ENCODE measurements at places on chromosomes 7 and 10.
A peak's percentile ranks its signal among the peaks of the same experiment; 100 is the strongest.

DNA sequence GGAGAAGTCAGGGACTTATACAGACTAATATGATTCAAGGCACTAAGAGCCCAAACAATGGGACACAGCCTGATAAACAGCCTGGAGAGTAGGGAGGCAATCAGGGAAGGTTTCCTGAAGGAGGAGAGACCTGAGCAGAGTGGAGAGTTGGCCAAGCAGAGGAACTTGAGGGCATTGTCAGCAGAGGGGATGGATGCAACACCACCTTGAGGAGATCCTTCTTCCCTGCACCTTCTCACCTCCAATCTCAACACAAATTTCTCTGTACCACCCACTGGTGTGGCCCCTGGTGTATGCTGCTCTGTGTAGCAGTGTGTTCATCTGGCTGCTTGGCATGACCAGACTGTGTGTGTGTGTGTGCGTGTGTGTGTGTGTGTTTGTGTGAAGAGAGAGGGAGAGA, 146.2 kb downstream of the WDR11 start:
- DNase-seq: no peak

GRCh38 chr10:14751921-14752320, 22.8 kb downstream of the FAM107B start:
- no peak for DNase-seq

GRCh38 chr7:120553491-120553890, 280.5 kb downstream of the KCND2 start:
- no peak for DNase-seq

GRCh38 chr10:131858118-131858515, 42.7 kb upstream of the PPP2R2D start:
- DNase-seq: no peak

- DNase-seq: no peak
Measured at GRCh38 chr7:76282344-76283253, 19.9 kb upstream of the HSPB1 start.

DNA sequence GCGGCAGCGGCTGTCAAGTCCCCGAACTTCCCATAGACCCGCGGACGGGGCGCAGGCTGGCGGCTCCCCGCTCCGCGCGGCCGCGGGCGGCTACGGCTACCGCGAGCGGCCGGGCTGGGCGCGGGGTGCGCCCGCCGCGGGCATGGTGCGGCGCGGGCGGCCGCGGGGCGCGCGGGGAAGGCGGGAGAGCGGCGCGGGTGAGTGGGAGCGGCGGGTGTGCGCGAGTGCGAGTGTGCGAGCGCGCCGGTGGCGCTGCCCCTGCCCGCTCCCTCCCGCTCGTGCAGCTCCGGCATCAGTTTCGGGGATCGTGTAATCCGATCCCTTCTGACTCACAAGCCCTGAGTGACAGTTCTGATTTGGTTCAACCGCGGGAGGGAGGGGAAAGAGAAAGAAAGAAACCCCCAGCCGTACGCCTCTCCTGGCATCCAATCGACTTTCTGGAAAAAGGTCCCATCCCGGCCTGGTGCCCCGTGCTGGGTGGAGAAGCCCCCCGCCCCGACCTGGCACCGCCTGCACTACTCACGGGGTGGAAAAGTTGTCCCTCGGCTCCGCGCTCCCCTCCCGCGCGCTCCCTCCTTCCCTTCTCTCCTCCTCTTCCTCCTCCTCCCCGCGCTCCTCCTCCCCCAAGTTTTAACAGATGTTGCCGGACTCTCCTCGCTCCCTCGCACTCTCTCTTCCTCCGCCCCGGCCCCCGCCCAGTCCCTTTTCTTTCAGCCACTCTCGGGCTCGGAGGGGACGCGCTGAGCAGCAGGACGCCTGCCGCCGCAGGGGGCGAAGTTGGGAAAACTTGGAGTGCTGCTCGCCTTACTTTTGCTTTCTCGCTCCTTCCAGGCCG, at the start of gene GLI3:
TSS of gene GLI3 (minus strand) at position 234 of the 835 bp plus-strand sequence. CDS start 13,956 bp downstream, outside the sequence.
- DNase-seq: no peak

DNA sequence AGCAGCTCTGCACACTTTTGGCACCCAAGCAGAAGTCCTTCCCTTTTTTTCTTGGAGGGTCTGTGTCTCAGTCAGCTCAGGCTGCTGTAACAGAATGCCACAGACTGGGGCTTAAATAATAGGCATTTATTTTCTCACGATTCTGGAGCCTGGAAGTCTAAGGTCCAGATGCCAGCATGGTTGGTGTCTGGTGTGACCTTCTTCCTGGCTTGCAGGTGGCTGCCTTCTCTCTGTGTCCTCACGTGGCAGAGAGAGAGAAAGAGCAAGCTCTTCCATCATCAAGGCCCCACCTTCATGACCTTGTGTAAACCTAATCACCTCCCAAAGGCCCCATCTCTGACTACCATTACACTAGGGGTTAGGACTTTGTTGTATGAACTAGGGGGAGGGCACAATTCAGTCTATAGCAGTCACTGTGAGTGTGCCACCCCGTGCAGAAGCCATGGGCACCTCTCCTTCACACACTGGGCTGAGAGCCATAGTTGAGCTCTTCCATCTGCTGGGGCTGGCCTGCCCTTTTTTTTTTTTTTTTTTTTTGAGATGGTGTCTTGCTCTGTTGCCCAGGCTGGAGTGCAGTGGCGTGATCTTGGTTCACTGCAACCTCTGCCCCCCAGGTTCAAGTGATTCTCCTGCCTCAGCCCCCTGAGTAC, 80.3 kb downstream of the OAT start:
- no peak for DNase-seq

- no peak for DNase-seq
Measured at GRCh38 chr7:11830582-11831155, 1.3 kb downstream of the THSD7A start.

DNA sequence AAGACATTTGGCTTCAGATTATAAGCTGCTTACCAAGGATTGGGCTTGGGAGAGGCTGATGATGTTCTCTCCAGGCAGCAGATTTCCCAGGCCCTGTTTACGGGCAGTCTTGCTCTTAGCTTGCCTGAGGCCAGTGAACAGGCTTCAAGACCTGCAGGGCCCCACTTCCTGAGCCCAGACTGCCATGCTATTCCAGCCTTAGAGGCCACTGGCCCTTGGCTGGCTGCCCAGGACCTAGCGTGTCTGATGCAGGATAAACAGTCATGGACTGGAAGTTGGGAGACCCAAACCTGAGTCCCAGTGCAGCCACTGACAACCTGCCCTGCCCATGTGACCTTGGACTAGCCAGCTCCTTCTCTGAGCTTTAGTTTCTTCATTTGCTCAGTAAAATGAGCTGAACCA, 2.9 kb downstream of the PRXL2A start:
- DNase-seq: no peak

DNA sequence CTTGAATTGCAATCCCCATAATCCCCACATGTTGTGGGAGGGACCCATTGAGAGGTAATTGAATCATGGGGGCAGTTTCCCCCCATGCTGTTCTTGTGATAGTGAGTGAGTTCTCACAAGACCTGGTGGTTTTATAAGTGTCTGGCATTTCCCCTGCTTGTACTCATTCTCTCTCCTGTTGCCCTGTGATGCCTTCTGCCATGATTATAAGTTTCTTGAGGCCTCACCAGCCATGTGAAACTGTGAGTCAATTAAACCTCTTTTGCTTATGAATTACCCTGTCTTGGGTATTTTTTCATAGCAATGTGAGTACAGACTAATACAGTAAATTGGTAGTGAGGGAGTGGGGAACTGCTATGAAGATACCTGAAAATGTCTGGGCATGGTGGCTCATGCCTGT, 65.0 kb downstream of the ANKRD7 start:
- DNase-seq: no peak

- no peak for DNase-seq
Measured at GRCh38 chr10:73655990-73656298, at the start of gene SYNPO2L. Gene SYNPO2L (minus strand): TSS chr10:73656029. CDS start chr10:73655922, 107 bp downstream.

DNA sequence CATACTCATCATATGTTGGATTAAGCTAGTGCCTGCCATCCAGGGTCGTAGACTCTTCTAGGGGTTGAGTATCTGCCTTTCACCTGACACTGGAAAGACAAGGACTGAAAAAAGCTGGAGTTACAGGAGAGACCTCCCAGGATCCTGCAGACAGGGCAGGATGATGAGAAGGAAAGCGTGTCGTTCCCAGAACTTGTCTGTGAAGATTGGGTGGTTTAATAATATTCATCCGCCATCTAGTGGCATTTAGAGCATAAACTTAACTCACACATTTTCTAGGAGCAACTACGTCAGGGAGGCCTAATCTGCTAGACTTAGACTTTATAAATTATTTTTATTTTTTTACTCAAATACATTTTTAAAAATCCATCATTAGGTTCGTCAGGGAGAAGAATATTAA, 59.6 kb downstream of the ADRB1 start:
- DNase-seq: no peak

GRCh38 chr7:128032605-128033235, 1.5 kb upstream of the LRRC4 start:
- DNase-seq: no peak

GRCh38 chr10:17122726-17123661, 6.6 kb downstream of the CUBN start:
- DNase-seq: no peak

- no peak for DNase-seq
Measured at GRCh38 chr7:157791666-157792065, 454.9 kb downstream of the DNAJB6 start.

DNA sequence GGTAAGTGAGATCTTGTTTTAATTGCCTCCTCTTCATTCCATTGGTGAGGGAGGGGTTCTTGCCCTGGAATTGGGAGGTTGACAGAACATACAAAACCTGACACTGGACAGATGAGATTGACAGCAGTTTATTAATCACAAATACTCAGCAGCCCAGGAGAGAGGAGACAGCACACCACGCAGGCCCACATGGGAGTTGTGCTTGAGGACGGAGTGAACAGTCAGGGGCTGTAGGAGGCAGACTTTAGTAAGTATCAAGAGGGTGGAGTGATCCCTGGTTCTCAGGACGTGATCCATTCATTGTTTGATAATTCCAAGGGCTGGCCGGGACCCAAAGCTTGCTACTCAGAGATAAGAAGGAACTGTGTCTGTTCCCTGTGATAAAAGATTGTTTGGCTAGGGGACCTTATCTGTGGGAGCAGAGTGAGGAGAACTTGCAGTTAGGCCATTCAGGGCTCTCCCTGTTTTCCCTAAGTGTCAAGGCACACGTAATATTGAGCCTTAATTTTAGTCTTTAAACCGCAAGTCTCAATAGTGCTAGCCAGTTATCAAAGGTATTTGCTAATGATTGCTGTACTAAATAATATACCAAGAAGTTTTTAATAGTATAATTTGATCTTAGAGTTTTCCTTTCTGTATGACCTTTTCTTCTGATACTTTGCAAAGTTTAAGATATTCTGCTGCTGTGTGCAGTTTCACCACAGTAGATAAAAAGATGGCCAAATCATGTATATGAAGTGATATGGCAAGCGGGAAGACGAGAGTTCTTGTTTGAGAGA, 14.5 kb downstream of the CAPZA2 start:
- no peak for DNase-seq

- DNase-seq: no peak
Measured at GRCh38 chr7:30027065-30027456, 559 bp upstream of the FKBP14 start.

GRCh38 chr10:133592716-133593115, 27.3 kb upstream of the SYCE1 start:
- DNase-seq: no peak

- no peak for DNase-seq
Measured at GRCh38 chr10:70890917-70891431, 2.6 kb upstream of the PCBD1 start.

GRCh38 chr10:11165591-11166543, 148.2 kb downstream of the CELF2 start:
- DNase-seq: peak; percentile 51

DNA sequence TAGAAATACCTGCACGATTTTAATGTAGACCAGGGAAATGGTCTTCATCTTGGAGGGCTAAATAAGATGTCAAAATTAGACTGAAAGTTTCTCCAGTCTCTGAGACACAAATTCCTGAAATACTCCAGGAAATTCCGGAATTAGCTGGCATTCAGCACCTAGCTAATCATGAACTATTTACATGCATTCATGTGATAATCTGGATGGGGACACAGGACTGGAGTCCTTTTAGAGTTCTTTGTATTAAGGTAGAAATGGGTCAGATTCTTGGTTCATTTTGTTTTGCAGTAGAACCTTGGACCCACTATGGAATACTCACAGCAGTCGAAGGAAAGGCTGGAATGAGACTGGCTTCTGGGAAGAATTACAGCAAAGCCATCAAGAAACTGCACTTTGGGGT, 65.3 kb upstream of the MDFIC start:
- no peak for DNase-seq

GRCh38 chr7:818031-818699, 14.1 kb upstream of the SUN1 start:
- no peak for DNase-seq

DNA sequence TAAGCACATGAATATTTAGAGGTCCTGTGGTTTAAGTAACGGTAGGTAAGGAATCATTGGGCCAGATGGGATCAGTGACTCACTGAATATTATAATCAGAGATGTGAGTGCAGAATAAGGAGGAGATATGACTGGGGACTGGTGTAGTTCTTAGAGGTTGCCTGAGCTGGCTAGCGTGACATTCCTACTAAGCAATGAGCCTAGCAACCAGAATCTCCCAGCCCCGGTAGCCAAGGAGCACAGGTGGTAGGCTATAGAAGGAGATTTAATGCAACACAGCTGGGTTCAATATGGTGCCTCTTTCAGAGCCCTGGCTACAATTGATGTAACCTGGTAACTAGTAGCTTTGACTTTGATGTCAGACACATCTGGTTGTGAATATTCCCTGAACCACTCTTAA, 641.6 kb downstream of the AUTS2 start:
- no peak for DNase-seq

GRCh38 chr10:108439397-108439796, 1274.9 kb upstream of the SORCS1 start:
- no peak for DNase-seq

DNA sequence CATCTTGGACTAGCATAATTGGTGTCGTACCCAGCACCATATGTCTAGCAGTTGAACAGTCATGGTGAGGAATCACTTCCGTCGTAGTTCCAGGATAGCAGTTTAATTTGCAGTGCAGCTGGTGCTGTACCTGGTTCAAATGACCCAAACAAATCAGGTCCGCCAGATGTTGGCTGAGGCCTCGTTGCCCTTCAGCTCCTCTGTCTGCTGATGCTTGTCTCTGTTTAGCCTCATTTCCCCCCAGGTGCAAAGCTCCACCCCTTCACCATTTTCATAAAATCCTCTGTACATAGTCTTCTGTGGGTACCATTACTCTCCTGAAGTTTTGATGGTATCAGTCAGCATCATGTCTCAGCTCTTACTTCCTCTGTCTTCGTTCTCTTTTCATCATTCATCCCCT, 35.1 kb downstream of the UMAD1 start:
- no peak for DNase-seq

GRCh38 chr10:79383974-79384606, 36.8 kb downstream of the PPIF start:
- no peak for DNase-seq

- no peak for DNase-seq
Measured at GRCh38 chr7:7978860-7979259, 10.3 kb downstream of the GLCCI1 start.

DNA sequence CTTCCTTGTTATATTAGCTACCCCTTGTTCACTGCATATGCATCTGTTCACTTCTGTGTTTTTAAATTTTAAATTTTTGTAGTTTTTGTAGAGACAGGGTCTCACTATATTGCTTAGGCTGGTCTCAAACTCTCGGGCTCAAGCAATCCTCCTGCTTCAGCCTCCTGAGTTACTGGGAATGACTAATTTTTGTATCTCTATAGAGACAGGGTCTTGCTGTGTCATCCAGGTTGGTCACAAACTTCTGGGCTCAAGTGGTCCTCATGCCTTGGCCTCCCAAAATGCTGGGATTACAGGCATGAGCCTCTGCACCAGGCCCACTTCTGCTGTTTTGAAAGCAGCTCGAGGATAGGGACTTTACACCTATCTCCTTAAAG, 64.6 kb downstream of the PRTFDC1 start:
- no peak for DNase-seq

GRCh38 chr10:79417266-79417665, 28.2 kb downstream of the ZCCHC24 start:
- no peak for DNase-seq

- DNase-seq: no peak
Measured at GRCh38 chr7:154856733-154857132, 146.2 kb downstream of the PAXIP1 start.

All from activated T-helper 1 cell treated with Interleukin-2 at 50 U/mL for 16 hours (primary cell).